H7 (cell line): ENCODE measurements at places on chromosomes 4 and X.

GRCh38 chr4:8369426-8370105 is 71.0 kb downstream of the ACOX3 start:
- DNase-seq = no peak

- peak; percentile 20 for DNase-seq
These were observed 72.8 kb upstream of the MAPK10 start for GRCh38 chr4:86432559-86433134.

DNA sequence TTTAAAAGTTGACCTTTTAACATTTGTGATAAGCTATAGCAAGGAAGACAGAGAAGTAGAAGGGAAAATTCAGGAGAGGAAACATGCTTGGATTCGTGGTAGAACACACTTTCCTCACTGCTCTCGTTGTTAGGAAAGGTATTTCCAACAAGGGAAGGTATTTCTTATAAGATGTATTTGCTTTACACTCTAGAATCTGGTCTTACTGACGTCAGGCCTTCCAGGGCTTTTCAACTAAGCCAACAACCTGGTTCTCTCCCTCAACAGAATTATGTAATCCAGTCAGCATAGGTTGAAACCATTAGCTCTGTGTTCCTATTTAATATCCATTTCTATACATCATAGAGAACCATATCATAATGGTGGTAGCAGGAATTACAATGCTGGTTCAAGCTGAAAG is 241.9 kb downstream of the SLC39A8 start:
- DNase-seq = no peak

DNA sequence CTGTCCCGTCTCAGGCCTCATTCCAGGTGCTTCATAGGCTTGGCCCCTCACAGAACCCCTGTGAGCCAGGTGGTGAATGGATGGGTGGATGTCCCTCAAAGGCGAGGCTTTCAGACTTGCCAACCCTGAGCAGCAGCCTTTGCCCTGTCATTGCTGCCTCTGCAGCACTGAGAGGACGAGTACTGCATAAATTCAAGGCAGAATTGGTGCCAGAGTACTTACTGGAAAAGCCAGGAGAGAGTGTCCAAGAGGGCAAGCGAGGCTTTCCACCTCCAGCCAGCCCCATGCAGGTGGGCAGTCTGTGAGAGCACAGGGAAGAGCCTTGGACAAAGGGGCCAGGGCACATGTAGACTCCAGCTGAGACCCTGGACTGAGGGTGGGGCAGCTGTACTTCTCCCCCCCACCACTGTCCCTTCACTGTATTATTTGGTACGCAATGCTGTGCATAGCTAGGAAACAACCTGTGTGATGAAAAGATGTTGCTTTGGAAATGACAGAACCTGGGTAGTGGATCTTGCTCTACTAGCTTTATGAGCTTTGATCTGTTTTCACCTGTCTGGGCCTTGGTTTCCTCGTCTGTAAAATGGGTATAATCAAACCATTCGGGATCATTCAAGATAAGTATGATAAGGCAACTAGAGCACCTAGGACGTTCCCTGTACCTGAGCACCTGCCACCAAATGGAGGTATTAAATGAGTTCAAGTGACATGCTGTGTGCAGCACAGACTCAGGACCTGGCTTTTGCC is 224.9 kb upstream of the PSAPL1 start:
- no peak for DNase-seq

DNA sequence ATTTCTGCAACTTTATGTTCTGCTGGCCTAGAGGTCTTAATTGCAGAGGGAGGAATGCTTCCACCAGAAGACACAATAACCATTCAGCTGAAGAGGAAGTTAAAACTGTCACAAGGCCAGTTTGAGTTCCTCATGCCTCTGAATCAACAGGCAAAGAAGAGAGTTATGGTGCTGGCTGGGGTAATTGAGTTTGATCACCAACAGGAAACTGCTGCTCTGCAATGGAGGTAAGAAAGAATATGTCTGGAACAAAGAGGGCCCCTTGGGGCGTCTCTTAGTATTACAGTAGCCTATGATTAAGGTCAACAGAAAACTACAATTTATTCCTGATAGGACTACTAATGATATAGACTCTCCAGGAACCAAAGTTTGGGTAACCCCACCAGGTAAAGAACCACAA is 744.0 kb downstream of the FSTL5 start:
- peak; percentile 8 for DNase-seq

- no peak for DNase-seq
These were observed 24.3 kb downstream of the AWAT2 start for GRCh38 chrX:70025464-70025863.

DNA sequence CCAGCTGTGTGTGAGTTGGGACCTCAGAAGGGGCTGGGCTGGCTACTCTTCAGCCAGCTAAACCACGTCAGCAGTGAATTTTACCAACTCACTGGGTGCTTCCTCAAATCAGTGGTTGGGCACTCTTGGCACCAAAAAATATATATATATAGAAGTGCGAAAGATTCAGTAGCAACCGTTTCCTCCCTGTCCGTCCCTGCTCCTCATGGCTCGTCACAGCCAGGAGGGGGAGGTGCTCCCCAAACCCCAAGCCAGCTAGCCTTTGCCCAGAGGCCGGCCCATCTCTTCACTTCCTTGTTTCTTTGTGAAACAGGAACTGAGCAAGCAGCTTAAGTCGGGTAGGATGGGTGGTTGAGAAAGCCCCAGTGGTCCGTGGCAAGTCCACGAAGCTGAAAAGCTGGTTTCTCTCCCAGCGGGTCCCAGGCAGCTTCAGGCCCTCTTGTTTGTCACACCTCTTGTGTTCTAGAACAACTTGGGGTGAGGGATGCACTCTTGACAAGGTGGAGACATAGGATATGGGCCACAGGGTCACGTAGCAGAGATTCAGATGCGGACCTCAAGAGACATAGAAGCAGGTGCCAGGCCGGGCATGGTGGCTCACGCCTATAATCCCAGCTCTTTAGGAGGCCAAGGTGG is 6.8 kb upstream of the SASH3 start:
- no peak for DNase-seq

- peak; percentile 4 for DNase-seq
These were observed 3.7 kb upstream of the UGT2A1 start for GRCh38 chr4:69656653-69657158.

DNA sequence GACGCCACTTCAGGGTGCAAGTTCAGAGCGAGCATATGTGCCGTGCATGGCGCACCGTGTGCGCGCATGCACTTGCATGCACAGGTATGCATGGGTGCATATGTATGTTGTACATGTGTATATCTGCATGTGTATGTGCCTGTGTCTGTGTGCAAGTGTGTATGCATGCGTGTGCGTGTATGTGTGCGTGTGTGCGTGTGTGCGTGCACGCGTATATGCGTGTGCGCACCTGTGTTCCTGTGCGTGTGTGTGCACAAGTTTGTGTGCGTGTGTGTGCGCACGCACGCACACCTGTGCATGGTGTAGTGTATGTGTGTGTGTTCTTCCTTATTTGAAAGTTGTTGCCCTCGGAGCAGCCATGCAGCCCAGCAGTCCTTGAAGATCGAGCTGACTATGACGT is 76.8 kb downstream of the GPR143 start:
- no peak for DNase-seq

DNA sequence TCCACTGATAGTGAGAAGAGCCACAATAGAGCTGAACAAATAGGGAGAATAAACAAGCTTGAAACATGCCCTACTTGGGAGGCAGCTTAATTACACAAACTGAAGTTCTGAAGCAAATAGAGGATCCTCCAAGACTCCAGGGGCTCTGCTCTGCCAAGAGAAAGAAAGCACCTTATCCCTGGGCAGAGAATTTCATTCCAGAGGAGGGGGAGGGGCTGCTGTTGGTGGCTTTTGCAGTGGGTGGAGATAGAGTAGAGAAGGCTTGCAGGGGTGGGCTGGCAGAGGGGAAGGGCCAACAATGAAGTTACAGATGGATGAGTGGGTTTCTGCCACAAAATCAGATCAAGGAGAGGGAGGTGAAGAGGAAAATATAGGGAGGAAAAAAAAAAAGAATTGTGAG is 1.0 kb upstream of the LPAR4 start:
- DNase-seq = peak; percentile 5

- DNase-seq = no peak
These were observed 233.2 kb upstream of the KLF3 start for GRCh38 chr4:38430841-38431240.

- peak; percentile 69 for DNase-seq
These were observed 14.5 kb downstream of the SPACA5 start for GRCh38 chrX:48021026-48021900.

GRCh38 chrX:84479086-84479485 is 23.2 kb downstream of the HDX start:
- no peak for DNase-seq

- no peak for DNase-seq
These were observed 99.9 kb downstream of the DCLK2 start for GRCh38 chr4:150178161-150178560.

DNA sequence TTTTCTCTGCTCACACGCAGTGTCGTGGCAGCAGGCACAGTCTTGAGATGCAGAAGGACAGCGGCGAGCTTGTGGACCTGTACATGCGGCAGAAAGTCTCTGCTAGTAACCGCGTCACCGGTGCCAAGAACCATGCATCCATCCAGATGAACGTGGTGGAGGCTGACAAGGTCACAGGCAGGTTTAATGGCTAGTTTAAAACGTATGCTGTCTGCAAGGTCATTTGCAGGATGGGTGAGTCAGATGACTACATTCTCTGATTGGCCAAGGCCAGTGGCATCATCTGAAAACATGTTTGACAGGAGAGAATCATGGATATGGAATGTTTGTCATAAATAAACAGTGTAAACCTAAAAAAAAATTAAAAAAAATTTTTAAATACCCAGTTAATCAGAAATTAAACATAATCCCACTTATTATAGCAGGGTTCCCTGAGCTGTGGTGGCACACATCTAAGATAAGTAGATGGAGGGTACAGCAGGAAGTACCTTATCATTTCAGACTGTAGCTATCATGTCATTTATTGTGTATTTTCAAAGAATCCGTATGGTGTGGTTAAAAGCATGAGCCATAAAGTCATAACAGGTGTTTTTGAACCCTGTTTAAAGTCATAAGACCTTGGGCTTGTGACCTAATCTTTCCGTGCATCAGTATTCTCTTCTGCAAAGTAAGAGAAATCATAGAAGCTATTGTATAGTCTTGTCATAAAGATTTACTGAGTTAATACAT is 7.5 kb upstream of the BMP2K start:
- no peak for DNase-seq

- no peak for DNase-seq
These were observed 1941.5 kb upstream of the PCDH10 start for GRCh38 chr4:131207589-131207988.

GRCh38 chr4:124861761-124862160 is 149.2 kb upstream of the ANKRD50 start:
- DNase-seq = no peak

DNA sequence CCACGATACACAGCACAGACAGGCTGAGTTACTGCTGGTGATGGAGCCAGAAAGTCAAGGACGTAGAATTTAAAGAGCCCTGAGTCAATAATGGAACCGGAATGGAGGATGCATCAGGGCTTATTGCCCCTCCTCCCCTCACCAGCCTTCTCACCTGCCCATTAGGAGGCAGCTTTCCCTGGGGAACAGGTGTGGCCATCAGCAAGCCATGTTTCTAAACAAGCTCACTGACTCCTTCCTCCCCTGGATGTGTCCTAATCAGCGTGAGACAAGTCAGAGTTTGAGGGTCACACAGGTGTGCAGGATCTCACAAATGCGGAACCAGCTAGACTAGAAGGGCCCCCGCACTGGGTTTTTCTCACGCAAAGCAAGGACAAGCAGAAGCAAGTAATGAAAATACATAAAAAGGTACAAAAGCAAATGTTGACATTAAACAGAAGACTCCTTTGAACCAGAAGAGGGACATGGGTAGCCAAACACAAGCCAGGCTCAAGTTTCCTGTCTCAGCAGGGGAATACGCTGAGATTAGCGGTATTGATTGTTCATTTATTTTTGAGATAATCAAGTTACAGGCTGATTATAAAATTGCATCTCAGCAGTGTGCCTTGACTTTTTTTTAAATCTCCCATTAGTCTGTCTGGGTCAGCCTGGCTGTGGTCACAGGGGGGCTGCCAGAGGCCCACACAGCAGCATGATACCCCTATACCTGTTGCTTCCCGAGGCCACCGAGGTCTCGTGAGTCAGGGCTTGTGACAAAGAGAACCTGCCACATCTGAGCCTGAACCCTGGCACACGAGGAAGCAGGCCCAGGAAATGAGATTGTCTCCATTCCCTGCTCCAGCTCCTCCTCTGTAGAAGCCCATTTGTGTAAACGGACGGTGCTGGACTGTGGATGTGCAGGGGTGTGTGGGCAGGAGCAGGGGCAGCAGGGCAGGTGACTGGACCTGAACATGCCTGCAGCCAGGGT is 37.4 kb downstream of the CCKAR start:
- DNase-seq = peak; percentile 32

GRCh38 chr4:113472864-113473263 is 288.7 kb downstream of the CAMK2D start:
- no peak for DNase-seq

GRCh38 chr4:111040904-111041303 is 418.0 kb upstream of the PITX2 start:
- DNase-seq = no peak

DNA sequence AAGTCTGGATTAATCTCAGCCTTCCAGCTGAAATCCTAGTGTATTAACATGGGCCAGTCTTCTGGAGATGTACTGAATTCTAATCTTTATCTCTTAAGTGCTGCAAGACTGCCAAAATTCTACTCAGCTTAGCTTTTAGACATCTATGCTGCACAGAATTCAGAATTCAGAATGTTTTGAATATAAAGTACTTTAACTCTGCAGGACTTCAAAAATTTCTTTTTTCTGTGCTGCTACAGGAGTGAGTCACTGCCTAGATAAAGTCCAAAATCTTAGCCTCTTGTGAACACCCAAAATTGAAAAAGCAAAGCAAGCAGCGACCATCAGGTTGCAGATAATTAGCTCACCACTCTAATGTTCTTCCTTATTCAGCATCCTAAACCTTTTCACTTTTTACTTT is 1092.6 kb upstream of the PCDH10 start:
- no peak for DNase-seq

GRCh38 chrX:38732866-38733265 is 68.4 kb upstream of the MID1IP1 start:
- no peak for DNase-seq

GRCh38 chrX:74321191-74321590 is 17.2 kb downstream of the ZCCHC13 start:
- no peak for DNase-seq

- peak; percentile 86 for DNase-seq
These were observed 68.1 kb downstream of the MTMR1 start for GRCh38 chrX:150761176-150761818.

DNA sequence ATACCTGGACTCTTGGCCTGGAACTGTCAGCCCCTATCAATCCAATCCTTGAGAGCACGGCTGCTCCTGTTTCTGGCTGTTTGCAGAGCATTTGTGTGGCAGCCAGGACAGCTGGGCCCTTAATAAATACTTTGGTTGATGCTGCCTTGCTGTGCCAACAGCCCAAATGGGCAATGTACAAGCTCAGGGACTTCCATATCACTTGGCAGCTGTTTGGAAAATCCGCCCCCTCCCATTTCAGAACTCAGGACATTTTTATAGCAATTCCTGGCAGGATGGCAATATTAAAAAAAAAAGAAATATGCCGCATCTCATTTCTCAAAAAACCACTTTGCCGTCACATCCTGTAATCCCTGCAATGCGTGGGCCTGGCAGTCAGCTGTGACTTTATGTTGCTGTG is 218.9 kb downstream of the HS3ST1 start:
- no peak for DNase-seq

GRCh38 chr4:141340458-141340857 is 119.8 kb downstream of the ZNF330 start:
- DNase-seq = no peak

GRCh38 chr4:3087115-3087797 is 12.8 kb downstream of the HTT start:
- DNase-seq = no peak

- DNase-seq = no peak
These were observed 51.7 kb downstream of the GASK1B start for GRCh38 chr4:158121161-158121579.
